ENCODE measurements at places on chromosomes 11 and 22.

DNA sequence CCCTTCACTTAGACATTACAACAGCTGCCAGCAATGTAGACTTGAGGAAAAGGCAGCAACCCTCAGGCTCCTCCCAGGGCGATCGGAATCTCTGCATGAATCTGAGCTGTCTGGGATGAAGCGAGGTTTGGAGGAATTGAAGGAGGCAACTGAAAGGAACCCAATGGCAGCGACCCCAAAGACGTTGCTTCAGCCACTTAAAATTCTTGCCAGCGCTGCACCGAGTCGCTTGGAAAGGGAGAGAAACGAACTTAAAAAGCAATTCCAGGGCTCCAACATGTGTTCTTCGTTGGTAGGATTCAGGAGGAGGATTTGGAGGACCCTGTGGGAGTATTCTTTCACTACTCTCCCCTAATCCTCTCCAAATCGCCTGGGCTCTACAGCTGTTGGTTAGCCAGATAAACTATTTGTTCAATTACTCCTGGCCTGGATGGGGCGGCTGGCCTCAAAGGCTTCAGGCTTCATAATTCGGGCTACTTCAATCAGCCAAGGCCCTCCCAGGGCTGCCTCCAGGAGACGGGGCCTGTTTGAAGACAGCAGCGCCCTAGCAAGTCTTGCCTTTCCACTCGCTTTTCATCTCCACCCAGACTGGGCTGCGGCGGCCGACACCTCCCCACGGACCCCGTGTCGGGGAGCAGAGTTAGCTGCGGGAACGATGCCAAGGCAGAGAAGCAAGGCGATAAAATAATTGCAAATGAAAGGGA, 72.4 kb upstream of the TMEM45B start:
- DNase-seq: no peak

DNA sequence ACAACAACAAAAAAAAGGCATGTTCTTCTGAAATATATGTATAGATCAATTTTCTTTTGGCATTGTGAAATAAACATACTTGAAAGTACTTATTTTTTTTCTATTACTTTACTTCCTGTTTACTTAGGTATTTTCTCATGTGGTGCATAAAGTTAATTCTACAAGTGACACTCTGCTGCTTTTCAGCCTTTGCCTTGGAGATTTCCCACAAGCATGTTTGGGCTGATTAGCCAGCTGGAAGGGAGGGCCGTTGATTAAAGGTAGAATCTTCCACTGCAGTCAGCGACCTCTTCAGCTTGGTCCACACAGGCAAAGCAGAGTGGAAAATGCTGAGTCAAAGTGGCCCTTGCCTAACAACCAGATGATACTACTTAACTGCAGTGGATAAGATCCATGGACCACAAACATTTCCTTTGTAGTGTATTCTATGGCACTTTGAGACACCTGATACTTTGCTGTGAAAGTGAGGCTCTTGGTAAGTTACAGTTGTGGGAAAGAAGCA, 176.0 kb downstream of the ARHGAP42 start:
- DNase-seq: no peak

GRCh38 chr22:49517211-49517610, 310.5 kb downstream of the BRD1 start:
- DNase-seq: no peak

DNA sequence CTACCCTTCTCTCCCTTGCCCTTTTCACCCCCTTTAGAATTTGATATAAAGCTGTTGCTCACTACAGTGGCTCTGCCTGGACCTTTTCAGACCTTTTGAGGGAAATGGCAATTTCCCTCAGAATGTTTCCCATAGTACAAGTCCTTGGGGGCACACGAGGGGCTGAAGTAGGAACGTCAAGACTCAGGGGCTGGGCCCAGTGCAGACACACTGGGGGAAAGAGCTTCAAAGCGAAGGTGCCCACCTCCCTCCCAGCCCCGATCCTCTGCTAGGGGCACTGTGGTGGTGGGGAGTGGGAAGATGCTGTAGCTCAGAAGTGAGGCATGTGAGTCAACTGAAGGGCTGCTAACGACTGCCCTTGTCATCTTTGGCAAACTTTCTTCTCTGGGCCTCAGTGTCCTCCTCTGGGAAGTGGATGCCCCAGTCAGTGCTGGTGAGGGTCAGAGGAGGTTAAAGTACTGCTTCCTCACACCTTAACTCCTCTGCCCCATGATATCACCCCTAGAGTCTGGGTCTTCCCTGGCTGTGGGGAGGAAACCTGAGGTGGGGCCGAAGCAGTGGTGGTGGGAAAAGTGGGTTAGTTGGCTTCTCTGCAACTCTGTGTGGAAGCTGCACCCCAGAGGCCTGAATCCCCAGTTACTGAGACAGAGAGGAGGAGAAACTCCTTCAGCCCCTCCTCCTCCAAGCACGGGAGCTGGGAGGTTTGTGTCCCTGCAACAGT, 425.3 kb upstream of the B3GAT1 start:
- DNase-seq: no peak

DNA sequence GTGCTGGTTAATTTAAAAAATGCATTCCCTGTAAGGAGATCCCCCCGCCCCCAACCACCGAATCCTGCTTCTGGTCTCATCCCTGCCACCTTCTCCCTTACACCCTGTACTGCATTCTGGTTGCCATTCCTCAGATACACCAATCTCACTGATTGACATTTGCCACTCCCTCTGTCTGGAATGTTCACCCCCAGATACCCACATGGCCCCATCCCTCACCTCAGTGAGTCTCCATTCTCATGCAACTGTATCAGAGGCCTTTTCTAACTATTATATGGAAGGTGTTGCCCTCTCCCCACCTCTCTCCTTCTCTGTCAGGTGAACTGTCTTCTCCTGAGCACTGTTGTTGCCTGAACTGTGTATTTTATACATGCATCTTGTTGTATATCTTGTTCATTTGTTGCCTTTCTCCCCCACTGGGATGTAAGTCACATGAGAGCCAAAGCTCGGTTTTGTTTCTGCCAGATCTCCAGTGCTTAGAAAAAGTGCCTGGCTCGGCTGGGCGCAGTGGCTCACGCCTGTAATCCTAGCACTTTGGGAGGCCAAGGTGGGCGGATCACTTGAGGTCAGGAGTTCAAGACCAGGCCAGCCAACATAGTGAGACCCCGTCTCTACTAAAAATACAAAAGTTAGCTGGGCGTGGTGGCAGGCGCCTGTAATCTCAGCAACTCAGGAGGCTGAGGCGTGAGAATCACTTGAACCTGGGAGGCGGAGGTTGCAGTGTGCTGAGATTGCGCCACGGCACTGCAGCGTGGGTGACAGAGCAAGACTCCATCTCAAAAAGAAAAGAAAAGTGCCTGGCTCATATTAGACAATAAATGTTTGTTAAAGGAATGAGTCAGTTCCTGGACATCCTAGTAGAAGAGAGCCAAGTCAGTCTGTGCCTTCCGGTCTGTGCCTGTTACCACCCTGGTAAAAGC, 61.0 kb downstream of the TNRC6B start:
- no peak for DNase-seq

- no peak for DNase-seq
These were observed 614.5 kb downstream of the ETS1 start for GRCh38 chr11:127972816-127973215.

DNA sequence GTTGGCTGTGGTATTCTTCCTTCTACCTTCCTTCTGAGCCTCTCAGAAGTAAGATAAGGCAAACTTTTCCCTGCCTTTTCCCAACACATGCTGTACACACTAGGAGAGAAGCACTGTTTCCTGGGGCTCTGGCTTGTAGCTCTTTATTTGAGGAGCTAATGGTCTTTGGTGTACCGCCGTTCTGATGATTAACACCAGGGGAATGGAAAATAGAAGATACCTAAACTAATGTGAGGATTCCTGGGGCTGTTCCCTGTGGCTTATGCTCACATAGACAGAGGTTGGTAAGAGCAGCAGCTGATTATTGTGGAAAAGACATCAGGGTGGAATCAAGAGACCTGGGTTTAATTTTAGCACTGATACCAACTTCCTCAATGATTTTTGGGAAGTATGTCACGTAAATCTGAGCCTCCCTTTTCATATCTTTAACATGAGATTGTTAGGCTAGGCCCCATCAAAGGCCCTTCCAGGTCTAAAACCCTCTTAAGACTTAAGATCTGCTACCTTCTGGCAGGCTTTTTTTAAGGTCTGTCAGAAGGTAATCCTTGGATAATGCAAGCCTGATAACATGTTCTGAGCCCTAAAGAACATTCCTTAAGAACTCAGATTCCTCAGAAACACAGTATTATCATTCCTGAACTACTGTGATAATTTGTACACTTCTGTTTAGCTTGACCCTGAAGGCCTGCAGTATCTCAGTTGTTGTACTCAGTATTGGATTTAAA, 24.8 kb upstream of the RCE1 start:
- no peak for DNase-seq
